Astrocyte of the cerebellum (primary cell): ENCODE measurements at places on chromosomes 7 and 10.

DNA sequence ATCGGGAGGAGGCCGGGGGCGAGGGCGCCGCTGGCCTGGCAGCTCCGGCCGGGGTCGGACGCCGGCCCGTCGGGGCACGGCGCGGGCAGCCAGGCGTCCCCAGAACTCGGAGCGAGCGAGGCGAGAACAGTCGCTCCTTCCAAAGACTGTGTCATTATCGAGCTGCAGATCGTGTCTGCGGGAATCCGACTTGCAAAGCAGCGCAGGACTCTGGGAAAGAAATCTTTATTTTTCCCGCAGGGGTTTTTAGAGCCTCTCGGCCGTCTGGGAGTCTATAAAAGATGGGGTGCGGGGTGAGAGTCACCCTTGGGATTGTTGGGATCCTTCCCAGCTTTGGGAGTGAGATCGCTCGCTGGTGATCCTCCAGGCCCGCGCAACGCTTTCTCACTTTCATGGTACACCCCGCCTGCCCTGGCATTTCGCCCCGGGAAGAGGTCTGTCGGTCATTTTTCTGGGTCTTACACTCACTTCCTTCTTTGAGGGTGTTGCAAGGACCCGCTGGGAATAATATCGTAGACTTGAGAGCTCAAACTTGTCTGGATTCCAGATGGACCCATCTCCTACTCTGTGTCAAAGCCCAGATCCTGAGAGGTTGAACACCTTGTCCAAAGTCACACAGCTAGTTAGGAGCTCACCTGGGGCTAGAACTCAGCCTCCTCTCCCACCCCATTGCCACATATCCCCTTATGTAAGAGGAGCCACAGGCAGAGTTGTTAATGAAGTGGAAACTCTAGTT, 1.0 kb downstream of the UBTD1 start:
- peak; percentile 22 for DNase-seq

GRCh38 chr7:137036768-137037167, 168.3 kb downstream of the CHRM2 start:
- no peak for DNase-seq

GRCh38 chr7:73533742-73534141, 11.6 kb upstream of the BAZ1B start:
- DNase-seq, result no peak

GRCh38 chr7:152924826-152925411, 165.4 kb downstream of the ACTR3B start:
- no peak for DNase-seq

DNA sequence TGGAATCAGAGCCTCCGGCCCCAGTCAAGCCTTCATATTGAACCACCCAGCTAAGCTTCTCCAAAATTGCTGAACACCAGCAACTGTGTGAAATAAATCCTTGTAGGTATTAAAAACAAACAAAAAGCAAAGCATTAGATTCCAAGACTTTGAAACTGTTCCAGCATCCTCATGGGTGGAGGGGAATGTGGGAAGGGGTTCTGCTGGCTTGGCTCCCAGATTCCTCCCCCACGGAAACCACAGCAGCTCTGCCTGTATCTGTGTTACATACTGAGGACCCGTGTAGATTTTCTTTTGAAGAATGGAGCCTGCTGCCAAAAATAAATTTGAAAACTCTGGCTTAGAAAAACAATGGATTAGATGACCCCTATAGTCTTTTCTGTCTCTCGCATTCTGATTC, 20.0 kb downstream of the AKR1B1 start:
- no peak for DNase-seq

GRCh38 chr7:93043385-93043985, 74.3 kb downstream of the SAMD9 start:
- DNase-seq, result peak; percentile 89

DNA sequence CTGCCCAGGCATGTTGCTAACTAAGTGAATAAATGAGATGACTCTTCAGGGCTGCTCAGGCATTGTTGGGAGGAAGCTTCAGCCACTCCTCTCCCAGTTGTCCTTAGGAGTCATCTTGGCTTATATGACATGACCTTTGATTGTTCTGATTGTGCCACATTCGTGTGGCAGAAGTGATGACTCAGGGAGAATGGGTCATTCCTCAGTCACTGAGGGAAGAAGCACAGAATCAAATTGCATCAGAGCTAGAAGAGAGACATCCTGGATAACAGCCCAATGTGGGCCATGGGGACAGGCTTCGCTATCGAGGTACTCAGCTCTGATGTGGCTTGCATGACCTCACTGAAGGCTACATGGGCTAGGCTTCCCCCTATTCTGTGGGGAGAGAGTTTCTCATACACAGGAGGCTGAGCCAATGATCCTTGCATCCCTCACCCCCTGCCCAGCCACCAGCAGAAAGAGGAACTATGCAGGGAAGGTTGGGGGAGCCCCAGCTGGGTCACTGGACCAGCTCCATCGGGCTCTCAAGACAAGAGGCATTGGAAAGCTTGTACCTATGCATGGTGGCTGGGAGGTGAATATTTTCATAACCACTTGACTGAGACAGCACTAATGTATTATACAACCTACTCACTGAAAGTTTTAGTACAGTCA, 6.0 kb upstream of the HMX3 start:
- no peak for DNase-seq

DNA sequence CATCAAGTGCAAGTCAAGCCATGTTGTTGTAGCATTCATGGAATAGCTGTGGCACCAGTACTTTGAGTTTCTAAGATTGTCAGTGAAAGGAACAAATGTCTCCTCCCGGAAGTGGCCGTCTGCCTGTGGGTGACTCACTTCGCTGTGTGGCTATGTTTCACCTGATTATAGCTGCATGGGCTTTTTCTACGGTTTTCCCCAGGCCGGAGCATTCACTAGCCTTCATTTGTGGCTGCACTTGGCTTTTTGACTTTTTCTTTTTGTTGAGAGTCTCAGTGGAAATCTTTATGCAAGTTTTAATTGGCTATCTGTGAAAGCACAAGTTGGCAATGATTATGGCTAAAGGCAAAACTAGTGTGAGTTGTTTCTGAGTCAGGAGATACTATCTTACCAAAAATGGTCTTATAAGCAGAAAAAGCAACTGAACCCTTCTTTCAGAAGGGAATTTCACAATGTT, 35.0 kb downstream of the SRI start:
- DNase-seq, result peak; percentile 42

GRCh38 chr7:131400681-131401176, 73.1 kb downstream of the MKLN1 start:
- DNase-seq, result no peak

GRCh38 chr7:128739990-128740682, 977 bp downstream of the CALU start:
- DNase-seq, result no peak

GRCh38 chr7:83677180-83677866, 28.4 kb upstream of the SEMA3E start:
- peak; percentile 89 for DNase-seq

DNA sequence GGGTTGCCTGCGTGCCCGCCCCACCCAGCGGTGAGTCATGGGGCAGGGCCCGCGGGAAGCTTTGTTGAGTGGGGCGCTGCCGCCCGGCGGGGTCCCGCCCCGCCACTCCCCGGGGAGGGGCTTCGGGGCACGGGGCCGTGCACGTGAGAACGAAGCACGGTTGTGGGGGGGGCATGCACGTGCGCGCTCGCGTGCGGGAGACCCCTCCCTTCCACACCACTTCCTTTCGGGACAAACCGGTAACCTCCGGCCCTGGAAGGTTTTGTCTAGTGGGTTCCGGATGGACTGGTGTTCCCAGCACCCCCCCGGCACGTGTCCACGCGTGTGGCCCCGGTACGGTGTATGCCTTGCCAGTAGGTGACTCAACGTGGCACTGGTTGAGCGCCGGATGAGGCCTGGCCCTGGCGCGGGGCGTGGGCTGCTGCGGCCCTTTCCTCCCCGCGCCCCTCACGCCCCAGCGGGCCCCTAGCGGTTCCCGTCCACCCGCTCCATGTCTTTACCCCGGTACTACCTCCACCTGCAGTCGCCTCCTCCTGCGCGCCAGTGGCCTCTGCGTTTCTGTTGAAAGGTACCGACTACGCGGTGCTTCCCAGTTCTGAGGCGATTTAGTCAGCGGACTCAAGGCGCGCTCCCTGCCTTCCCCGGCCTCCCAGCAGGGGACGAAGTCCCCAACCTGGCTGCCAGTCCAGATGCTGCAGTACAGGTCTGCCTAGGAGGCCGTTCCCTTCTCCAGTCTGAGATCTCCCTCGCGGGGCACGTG, 3.1 kb downstream of the ADIRF start:
- DNase-seq, result peak; percentile 40

GRCh38 chr7:42395607-42396006, 158.6 kb upstream of the GLI3 start:
- no peak for DNase-seq

- DNase-seq, result no peak
Measured at GRCh38 chr10:15188603-15189002, 20.1 kb upstream of the NMT2 start.

DNA sequence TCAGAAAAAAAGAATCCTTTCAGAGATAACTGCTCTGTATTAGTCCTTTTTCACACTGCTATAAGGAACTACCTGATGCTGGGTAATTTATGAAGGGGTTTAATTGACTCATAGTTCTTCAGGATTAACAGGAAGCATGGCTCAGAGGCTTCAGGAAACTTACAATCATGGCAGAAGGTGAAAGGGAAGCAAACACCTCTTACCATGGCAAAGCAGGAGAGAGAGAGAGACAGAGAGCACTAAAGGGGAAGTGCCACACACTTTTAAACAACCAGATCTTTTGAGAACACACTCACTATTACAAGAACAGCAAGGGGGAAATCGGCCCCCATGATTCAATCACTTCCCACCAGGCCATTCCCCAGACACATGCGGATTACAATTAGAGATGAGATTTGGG, 114.2 kb downstream of the TES start:
- DNase-seq, result no peak

- no peak for DNase-seq
Measured at GRCh38 chr7:19294619-19295018, 149.4 kb upstream of the FERD3L start.

DNA sequence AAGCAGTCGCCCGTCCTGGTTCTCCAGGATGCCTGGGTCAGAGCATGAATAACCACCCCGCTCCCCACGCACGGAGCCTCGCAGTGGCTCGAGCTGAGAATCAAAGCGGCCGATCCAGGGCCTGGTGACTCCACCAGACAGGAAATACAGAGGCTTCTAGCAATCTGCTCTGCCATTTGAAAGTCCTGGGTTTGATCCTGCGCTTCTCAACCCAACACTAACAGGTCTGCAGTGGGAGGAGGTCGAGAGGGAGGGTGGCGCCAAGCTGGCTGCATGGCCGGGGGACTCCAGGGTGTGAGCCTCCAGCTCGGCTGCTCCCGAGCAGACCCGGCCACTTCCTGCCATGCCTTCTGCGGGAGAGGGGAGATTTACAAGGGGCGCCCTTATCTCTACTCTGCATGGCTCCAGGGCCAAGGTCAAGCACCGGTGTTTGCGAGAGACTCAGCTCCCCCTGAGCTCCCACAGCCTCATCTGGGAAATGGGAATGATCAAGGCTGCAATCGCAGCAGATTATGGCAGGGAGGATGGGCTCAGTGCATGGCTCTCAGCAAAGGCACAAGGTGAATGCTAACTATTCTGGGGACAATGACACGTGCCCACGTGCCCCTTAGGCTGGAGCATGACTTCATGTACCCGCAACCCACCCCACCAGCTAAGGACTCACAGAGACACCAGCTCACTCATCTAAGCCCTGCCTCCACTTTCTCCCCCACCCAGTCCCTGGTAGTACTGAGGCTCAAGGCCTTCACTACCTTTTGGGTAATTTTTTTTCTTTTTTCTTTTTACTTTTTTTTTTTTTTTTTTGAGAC, 73.9 kb upstream of the TNRC18 start:
- DNase-seq, result no peak

- peak; percentile 78 for DNase-seq
Measured at GRCh38 chr7:137331378-137331777, 12.2 kb downstream of the PTN start.

- no peak for DNase-seq
Measured at GRCh38 chr10:112002206-112002605, 181.4 kb downstream of the GPAM start.

- DNase-seq, result no peak
Measured at GRCh38 chr7:111132833-111133232, 41.9 kb downstream of the LRRN3 start.

GRCh38 chr7:113444261-113444660, 325.9 kb upstream of the SMIM30 start:
- no peak for DNase-seq

- DNase-seq, result no peak
Measured at GRCh38 chr7:48245751-48246472, 74.7 kb downstream of the ABCA13 start.

DNA sequence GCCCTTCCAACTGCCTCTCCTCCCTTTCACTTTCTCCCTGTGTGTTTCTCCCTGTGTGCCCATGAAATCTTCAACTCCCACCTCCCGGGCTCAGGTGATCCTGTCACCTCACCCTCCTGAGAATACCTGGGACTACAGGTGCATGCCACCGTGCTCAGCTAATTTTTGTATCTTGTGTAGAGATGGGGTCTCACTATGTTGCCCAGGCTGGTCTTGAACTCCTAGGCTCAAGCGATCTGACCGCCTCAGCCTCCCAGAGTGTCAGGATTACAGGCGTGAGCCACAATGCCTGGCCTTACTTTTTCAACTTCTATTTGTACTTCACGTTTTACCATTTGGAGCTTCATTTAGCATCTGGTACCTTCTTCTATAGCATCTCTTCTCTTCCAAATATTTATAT, 24.9 kb downstream of the ST8SIA6 start:
- DNase-seq, result no peak

DNA sequence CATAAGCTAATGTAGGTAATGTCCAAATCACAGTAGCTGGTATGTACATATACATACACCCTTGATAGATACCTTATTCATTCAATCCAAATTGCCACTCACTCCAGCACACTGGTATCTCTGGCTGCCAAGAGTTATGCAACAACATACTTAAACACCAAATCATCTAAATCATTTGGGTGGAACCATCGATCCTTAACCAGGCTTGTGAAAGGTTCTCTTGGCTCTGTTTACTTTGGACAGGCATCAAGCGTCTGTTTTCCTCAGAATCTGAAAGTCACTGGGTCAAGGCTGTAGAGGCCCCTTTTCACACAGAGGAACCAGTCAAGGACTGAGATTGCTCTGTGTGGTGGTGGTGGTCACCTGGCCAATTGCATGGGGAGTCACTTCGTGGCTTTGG, 24.6 kb downstream of the JAZF1 start:
- DNase-seq, result peak; percentile 29
